ENCODE measurements at places on chromosomes 13 and 19. TPM values are rescaled to one million over a fixed set of nuclear protein-coding genes. Genes with fewer than 3 reads are reported as not detected.

GRCh38 chr19:42850981-42851717 is 28.4 kb downstream of the PSG1 start:
- no peak for DNase-seq

DNA sequence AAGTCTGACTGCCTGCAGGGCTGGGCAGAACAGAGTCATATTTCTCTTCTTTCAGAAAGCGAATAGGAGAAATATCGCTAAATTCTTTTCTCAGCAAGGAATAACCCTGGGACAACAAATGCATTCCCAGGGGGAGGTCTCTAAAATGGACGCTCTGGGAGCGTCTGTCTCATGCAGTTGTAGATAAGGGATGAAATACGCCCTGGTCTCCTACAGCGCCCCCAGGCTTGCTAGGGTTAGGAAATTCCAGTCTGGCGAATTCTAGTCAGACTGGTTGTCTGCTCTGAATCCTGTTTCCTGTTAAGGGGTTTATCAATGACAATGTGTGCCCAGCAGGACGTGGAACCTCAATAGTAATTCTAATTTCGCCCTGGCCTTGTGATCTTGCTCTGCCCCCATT is 1214.1 kb downstream of the DIAPH3 start:
- no peak for DNase-seq

The RNF225 gene
- total RNA-seq = 0.56 TPM

- no peak for DNase-seq
Observed at GRCh38 chr19:2495130-2495641, 19.3 kb downstream of the GADD45B start.

The ATP4A gene
- total RNA-seq = not detected

DNA sequence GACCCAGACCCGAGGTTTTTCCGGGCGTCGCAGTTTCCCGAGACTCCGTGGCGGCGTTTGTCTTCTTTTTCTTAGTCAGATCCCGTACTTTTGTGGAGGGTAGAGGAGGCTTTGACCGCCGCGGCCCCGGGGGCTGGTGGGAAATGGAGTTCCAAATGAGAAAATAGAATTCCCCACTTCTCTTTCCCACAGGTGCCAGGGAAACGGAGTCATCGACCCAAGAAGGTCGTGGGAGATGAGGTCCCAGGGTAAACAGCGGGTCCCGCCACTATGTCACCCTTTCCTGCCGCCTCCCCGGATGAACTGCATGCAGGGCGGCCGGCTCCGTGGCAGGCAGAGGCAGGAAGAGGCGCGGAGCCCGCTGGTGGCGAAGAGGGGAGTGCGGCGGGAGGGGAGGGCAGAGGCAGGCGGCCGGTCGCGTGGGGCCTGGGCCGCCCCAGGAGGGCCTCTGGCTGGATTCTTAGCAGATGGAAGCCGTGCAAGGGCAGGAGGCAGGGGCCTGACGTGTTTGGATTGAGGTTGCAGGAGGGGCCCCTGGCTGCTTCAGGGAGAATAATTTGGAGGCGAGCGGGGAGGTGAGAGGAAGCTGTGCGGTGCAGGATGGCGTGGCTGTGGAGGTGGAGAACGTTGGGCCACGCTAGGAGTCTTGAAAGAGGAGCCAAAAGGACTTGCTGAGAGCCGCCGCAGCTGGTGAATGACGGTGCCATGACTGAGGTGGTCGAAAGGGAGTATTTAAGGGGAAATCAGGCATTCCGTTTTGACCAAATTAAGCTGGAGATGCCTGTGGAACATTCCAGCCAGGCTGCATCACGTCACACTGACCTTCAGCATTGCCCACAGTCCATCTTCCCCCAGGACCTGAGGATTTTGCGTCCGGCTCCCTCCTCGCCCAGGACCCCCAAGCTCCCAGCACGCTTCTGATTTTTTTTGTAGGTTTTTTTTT is 11.7 kb downstream of the CYTH2 start:
- peak; percentile 77 for DNase-seq

DNA sequence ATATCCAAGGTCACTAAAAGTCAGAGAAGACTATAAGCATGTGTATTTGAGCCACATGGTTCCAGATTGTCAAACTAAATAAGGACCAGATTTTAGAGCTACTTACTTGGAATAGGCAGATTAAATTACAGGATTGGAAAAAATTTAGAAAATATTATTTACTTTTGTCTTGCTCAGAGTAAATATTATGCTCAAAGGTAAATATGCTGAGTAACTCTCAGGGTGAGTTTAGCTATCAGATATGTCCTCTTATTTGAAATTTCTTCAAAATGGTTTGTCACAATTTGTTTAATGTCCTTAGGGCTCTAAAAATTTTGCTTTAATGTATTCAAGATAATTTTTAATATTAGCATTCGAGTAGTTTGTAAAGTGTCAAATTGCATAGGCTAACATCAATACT is 2455.2 kb downstream of the PCDH9 start:
- DNase-seq = no peak

The CPB2 gene
- total RNA-seq = not detected

DNA sequence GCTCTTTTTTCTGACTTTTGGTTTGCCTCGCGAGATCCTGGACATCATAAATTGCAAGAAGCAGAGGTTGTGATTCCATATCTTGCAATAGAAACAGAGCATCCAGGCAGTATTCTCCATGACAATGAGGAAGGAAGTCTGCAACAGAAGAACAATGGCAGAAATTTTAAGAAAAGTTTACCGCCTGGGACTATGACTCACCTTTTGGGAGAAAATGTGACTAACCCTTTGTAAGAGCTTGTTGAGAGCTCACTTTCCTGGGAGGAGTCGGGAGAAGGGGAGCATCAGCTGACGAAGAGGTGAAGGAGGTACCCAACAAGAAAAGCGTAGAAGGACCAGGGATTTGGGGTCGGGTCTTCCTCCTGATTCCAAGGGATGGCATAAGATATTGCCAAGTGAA is 34.3 kb upstream of the TNFSF11 start:
- DNase-seq = no peak

GRCh38 chr19:5339198-5339949 is 1.2 kb downstream of the PTPRS start:
- DNase-seq = peak; percentile 15

The GPR12 gene
- total RNA-seq = not detected

The GRIK5 gene
- total RNA-seq = 1.7 TPM

DNA sequence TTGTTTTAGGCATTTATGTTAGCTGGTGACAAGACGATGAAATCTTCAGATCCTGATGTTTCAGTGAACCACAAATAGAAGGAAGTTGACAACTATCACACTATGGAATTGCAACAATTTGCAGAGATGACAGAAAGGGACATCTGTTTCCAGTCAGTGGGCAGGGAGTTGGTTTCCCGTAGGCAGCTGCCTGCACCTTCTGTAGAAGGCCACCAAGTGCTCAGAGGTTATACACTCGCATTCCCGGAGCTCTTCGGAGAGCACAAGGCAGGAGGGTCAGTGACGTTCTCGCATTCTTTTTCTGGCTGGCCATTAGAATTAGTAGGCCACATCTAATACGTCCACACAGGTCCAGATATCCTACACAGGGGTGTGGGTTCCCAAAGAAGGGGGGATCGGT is 129.4 kb downstream of the SHISA2 start:
- DNase-seq = no peak

The EFNB2 gene
- total RNA-seq = 0.05 TPM

The ZNF497 gene
- 1.5 TPM for total RNA-seq

- peak; percentile 64 for DNase-seq
Observed at GRCh38 chr19:39671739-39672363, 16.1 kb downstream of the LGALS16 start.

DNA sequence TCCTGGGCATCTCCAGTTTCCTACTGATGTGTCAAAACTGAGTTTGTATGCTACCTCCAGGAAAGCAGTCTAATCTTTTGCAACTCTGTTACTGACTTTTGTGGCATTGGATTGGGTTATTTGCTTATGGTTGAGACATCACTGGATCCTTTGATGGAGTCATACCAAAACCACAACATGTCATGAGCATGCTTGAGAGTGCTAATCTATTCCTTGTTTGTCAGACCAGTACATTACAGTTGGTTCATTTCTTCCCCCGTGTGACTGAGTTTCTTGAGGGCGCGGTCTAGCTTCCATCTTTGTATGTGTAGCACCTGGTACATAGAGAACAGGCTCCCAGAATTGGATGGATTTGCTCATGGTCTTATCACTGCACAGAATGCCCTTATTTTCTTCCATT is 43.2 kb downstream of the SUGT1 start:
- DNase-seq = peak; percentile 67

DNA sequence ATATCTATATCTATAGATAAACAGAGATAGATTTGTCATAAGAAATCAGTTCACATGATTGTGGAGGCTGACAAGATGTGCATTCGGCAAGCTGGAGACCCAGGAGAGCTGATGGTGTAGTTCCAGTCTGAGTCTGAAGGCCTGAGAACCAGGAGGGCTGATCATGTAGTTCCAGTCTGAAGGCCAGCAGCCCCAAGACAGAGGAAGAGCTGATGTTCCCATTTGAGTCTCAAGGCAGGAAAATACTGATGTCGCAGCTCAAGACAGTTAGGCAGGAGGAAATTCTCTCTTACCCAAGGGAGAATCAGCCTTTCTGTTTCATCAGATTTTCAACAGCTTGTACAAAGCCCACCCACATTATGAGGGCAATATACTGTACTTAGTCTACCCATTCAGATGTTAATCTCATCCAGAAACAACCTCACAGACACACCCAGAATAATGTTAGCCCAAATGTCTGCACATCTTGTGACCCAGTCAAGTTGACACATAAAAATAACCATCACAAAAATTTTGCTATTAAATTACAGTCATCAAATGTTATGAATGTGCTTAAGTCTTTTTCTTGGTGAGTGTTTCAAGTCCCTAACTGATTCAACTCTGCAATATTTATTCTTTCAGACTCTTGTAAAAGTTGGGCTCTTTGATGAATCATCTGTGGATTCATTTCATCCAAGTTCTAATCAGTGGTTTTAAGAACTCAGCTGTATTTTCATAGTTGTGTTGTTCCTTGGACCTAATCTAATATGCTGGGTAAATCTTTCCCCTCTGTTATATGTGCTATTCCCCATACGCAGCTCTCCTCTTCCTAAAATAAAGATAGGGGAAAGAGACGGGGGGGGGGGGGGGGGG is 22.7 kb upstream of the LRCH1 start:
- DNase-seq = no peak

DNA sequence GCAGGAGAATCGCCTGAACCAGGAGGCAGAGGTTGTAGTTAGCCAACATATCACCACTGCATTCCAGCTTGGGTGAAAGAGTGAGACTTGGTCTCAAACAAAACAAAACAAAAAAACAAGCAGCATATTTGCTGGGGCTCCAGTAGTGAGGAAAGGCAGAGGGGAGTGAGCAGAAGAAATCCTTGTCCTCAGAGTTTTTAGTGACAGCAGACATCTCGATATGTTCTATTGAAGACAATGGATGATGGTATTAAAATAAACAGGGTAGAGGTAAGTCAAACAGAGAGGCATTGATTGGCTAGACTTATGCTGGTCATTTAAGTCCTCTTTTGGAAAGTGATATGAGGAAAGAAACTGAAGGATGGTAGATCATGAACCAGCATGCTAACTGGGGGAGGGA is 19.0 kb downstream of the NLRP7 start:
- DNase-seq = no peak

DNA sequence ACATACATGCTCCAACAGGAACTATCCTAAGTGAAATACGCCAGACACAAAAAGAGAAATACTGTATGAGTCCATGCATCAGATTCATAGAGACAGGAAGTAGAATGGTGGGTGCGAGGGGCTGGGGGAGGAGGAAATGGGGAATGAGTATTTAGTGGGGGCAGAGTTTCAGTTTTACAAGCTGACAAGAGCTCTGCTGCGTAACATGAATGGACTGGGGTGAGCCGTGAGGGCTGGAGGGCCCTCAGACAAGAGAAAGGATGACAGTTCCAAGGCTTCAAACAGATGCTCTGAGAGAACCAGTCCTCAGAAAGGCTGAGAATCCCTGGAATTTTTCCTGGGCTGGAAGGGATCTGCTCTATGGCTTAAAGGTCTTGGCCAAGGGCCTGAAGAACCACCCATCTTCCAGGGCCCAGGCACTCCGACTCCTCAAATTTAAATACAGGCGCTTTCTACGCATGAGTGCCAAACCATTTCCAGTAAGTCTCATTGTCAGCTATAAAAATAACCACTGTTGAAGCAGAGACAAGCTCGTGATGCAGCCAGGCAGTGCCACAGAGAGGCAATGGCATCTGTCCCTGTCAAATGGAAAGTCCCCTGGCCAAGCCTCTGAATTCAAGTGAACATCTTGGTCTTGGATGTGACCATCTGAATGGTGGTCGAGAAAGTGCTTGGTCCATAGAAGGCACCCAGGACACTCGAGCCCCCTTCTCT is 17.5 kb downstream of the KLF2 start:
- peak; percentile 81 for DNase-seq

GRCh38 chr13:75789451-75790197 is 153.5 kb downstream of the LMO7 start:
- DNase-seq = no peak

DNA sequence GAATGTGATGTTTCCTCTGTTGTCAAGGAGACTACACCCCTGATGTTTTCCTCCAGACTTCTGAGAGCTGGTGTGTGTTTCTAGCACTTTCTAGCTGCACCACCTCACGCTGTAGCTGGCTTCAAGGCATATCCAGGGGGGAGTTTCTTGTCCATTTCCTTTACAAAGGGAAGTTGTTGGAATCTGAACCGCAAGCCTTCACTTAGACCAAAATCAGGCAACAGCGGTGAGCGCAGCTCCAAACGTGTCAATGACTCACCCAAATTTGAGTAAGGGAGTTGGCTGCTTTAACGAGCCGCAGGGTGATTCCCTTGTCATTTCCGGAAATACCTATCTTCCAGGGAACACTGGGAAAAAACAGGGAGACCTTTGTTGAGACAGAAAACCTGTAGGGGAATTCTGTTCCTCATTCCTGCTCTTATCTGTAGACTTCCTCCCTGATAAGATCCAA is 2.5 kb downstream of the LDLR start:
- DNase-seq = peak; percentile 68

GRCh38 chr13:32938907-32939306 is 77.3 kb upstream of the KL start:
- no peak for DNase-seq

DNA sequence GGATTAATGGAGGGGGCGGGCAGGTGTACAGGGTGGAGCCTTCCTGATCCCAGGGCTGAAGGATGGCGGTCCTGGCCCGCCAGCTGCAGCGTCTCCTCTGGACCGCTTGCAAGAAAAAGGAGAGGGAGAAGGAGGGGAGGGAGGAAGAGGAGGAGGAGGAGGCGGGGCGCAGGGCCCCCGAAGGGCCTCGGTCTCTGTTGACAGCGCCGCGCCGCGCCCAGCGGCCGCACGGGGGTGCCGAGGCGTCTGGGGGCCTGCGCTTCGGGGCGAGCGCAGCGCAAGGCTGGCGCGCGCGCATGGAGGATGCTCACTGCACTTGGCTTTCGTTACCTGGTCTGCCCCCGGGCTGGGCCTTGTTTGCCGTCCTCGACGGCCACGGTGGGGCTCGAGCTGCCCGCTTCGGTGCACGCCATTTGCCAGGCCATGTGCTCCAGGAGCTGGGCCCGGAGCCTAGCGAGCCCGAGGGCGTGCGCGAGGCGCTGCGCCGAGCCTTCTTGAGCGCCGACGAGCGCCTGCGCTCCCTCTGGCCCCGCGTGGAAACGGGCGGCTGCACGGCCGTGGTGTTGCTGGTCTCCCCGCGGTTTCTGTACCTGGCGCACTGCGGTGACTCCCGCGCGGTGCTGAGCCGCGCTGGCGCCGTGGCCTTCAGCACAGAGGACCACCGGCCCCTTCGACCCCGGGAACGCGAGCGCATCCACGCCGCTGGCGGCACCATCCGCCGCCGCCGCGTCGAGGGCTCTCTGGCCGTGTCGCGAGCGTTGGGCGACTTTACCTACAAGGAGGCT is at the start of gene PPM1N:
Gene PPM1N, plus strand, starts transcription at position 33 of the 785 bp plus-strand sequence. Its CDS starts 30 bp downstream, at position 63.
- DNase-seq = peak; percentile 79

The ABCC4 gene
- 9.0 TPM for total RNA-seq

- peak; percentile 90 for DNase-seq
Observed at GRCh38 chr19:48933382-48933932, at the start of gene DHDH. DHDH (plus strand) TSS chr19:48933699; CDS start chr19:48933722, 23 bp downstream.

The CXCL17 gene
- not detected for total RNA-seq

GRCh38 chr13:114010401-114011101 is 36.7 kb upstream of the C13orf46 start:
- peak; percentile 33 for DNase-seq

The USHBP1 gene
- not detected for total RNA-seq
